ENCODE measurements at places on chromosomes 2 and 18.

- DNase-seq = no peak
Observed at GRCh38 chr18:22106536-22107292, 62.7 kb upstream of the GATA6 start.

DNA sequence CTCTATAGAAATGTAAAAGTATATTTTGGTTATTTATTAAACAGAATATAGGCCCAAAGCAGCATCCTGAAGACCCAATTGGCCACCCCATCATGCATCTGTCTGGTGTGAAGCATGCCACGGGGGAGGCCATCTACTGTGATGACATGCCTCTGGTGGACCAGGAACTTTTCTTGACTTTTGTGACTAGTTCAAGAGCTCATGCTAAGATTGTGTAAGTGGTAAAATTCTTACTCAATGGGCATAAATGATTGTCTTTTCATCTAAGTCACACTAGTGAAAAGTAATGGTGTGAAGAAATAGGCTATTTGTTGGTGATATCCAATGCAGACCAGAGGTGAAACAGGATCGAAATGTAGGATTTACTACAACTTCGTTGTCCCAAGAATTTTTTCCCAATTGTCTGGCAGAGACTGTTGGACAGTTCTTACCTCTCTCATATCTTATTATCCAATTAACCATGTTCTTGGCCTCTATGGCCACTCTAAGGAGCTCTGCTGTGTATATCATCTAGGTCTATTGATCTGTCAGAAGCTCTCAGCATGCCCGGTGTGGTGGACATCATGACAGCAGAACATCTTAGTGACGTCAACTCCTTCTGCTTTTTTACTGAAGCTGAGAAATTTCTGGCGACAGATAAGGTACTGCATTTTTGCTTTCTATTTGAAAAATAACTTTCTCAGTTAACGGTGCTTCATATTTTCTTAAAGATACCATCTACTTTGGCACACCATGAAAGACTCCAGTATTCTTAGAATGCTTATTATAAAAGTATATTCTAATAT lies 35.0 kb downstream of the AOX1 start:
- DNase-seq = no peak

GRCh38 chr2:128577141-128577930 lies 258.7 kb upstream of the HS6ST1 start:
- DNase-seq = no peak

GRCh38 chr2:10000541-10000940 lies 42.8 kb upstream of the KLF11 start:
- DNase-seq = no peak

DNA sequence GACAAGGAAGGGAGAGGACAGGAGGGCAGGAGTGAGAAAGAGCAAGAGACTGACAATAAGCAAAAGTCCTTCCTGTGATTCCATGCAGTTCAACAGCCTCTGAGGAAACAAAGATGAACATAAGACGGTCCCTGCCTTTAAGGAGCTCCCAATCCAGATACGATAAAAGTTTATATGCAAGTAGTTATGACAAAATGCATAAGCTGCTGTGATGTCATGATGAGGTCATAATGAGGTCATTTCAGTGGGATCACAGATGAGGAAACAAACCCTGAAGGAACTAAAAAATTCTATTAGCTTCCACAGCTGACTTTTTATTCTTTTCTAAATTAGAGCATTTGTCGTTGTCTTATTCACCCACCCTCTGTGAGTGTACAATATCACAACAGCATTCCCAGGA lies 458.5 kb upstream of the ACVR2A start:
- no peak for DNase-seq

DNA sequence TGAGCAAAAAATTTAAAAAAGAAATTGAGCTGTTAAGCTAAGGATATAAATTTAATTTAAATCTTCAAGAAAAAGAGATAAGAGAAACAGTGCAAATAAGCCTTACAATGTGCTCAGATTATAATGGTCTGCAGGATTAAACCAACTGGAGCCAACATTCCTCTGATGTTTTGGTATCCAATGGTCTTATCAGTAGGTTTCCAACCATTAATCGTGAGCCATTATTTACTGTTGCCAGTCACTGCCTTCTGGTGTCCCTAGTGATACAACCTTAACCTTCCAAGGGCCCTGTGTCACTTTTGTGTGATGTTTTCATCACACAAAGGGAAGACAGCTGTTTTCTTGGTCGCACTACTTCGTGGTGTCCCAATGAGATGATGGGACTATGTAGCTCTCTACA lies 134.5 kb upstream of the CTAGE1 start:
- DNase-seq = no peak

GRCh38 chr2:174023591-174024523 lies 58.7 kb upstream of the SP3 start:
- peak; percentile 30 for DNase-seq

DNA sequence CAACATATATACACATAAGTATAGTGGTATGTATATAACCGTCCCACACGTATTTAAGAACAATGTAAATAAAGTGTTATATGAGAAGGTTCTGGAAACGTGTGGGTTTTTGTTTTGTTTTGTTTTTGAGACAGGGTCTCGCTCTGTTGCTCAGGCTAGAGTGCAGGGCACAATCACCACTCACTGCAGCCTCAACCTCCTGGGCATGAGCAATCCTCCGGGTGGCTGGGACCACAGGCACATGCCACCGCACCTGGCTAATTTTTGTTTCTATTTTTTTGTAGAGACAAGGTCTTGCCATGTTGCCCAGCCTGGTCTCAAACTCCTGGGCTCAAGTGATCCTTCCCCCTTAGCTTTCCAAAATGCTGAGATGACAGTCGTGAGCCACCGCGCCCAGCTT lies 6.2 kb downstream of the ADAM17 start:
- no peak for DNase-seq

GRCh38 chr2:239285932-239286230 lies 114.9 kb downstream of the HDAC4 start:
- no peak for DNase-seq

- DNase-seq = no peak
Observed at GRCh38 chr18:55999641-56000040, 411.6 kb upstream of the TCF4 start.

DNA sequence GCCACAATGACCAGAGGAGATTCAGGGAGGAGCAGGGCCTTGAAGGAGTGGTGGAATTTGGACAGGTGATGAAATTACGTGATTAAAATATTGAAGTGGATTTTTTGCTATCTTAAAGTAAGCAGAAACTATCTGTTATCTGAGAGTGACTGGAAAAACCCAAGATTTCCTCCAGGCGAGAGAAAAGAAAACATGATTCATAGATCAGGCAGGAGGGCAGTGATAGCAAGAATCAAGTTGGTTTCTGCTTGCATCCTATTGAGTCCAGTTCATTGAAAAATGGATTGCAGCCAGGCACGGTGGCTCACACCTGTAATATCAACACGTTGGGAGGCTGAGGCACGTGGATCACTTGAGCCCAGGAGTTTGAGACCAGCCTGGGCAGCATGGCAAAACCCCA lies 127.8 kb downstream of the NXPH2 start:
- DNase-seq = no peak

- DNase-seq = no peak
Observed at GRCh38 chr2:64325477-64325851, 128.5 kb upstream of the LGALSL start.

GRCh38 chr2:86078774-86079545 lies 26.7 kb downstream of the POLR1A start:
- DNase-seq = no peak

GRCh38 chr2:26562811-26563645 lies 78.1 kb downstream of the CIB4 start:
- no peak for DNase-seq

DNA sequence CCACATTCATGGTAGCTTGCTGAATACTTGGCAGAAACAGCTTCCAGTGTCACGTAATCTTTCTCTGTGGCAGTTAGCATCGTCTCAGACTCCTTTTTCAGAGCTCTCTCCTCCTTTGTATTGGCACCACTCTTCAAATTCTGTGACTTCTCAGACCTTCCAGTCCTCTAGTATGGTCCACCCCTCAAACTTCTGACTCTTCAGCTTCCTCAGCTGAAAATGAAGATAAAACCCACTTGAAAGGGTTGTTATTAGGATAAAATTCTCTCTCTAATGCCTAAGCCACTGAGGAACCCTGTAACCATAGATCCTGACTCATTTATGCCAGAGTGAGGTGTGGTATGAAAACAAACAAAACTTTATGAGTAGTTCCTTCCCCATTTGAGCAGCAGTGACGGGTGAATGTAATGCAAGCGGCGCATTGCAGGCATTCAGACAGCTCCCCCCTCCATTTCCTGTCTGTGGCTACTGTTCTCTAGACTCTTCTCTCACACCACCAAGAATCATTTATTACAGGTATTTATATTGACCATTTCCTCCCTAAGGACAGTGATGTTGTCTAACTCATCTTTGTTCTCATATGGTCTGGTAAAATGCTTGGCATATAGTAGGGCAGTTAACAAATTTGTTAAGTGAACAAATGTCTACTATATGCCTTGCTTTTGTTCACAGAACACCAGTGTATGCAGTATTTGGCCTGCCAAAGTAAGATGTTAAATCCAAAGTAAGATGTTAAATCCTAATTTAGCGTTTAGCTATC lies 35.3 kb downstream of the GALNT1 start:
- DNase-seq = no peak

DNA sequence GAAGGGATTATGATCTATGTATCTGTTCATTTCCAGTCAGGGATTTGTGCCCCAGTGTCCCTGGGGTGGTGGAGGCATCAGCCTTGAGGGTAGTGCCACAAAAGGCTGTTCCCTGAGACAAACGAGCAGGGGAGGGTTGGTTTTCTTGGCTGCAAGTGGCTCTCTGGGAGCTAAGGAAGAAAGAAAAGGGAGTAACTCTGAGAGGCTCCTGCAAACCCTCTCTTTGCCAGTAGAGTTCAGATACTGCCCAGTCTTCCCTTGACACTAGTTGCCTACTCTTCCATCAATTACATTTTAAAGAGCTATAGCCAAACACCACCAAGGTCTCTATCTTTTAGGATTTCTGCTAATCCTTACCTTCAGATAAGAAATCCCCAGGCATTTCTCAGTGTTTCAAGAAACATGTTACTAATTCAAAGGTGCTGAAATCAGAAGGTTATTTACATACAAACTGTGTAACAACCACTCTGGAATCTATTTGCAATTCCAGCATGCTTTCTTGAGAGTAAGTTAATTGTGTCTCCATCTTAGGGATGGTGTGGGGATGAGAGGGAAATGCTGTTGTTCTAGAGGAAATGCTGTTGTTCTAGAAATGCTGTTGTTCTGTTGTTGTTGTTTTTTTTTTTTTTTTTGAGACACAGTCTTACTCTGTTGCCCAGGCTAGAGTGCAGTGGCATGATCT lies 18.7 kb upstream of the KCTD1 start:
- DNase-seq = no peak

DNA sequence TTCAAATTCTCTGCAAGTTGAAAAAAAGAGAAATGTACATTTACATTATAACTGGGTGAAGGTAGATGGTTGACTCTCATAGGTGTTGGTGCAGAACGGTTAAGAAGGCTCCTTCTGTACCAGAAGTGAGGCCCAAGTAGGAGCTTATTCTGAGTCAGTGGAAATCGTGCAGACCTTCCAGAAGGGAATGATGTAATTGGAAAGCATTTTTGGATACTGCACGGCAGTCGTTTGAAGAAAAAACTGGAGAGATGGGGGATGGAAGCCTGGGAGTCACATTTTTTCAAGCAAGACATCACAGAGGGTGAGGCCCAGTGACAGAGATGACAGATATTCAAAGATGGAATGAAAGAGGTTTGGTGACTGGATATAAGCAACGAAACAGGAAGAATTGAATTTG lies 39.4 kb downstream of the HRH4 start:
- DNase-seq = no peak

DNA sequence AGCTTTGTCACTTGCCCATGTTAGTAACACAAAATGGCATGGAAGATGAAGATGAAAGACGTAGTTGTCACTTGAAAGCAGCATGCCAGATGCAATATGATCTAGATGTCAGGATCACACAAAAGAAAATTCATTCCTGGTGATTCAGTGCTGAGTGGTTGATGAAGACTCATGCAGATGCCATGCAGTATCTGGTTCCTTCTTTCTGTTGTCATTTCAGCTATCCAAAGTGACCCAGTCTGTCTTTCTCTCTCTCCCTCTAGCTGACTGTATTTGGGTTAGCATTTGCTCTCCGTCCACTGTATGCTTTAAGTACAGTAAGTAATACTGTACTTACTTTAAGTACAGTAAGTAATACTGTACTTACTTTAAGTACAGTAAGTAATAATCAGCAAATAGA lies 50.4 kb downstream of the TTN start:
- DNase-seq = no peak

DNA sequence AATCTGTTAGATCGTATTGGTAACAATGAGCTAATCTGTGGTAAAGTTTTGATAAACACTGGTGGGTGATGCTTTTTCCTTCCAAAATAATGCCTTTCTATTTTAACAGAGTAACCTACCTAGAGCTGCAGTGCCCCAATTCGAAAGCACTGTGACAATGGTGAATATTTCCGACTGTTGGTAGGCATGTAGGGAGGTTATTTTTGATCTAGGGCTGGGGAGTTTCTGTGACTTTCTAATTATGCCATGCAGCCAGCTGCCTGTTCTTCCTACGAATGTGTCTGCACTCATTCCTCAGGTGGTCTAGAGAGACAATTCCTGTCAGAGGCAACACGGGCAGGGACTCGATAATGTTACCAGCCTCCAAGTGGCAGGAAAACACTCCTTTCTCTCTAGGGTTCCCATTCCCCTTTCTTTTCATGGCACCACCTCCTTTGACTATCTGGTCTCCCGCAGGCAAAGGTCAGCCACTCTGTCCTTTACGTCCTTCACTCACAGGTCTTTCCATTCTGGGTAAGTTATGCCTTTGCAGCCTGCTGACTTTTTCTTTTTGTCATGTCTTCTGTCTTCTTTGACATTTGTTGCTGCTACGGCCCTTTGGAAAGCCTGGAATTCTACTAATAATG lies 167.2 kb upstream of the MGAT5 start:
- no peak for DNase-seq

DNA sequence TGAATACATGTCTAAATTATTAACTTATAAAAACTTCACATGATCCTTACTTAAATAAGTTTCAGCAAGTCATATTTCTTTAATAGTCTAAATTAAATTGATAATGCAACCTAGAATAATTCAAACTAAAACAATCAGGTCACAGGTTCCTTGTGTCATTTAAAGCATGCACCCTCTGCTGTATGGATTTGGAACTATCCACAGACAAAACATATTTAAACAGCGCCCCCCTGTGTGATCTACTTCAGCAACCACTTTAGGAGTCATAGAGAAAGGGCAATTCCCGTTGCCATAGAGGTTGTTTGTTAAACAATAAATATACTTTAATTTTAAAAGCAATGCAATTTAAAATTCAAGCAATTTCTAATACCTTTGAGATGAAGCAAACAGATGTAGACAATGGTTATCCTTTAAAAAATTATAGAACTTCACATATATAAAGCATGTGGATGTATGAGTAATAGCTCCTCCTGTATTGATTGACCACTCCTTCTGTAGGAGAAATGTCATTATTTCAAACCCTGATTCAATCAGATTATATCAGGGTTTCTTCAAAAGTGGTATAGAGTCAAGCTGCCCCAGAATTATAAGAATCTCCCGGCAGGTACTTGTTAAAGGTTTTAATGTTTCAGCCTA lies 21.2 kb downstream of the GRB14 start:
- DNase-seq = peak; percentile 72

All from SK-N-MC (cell line).